RWPE2 (cell line): ENCODE measurements at places on chromosomes 6 and 20.
A peak's percentile ranks its signal among the peaks of the same experiment; 100 is the strongest.

DNA sequence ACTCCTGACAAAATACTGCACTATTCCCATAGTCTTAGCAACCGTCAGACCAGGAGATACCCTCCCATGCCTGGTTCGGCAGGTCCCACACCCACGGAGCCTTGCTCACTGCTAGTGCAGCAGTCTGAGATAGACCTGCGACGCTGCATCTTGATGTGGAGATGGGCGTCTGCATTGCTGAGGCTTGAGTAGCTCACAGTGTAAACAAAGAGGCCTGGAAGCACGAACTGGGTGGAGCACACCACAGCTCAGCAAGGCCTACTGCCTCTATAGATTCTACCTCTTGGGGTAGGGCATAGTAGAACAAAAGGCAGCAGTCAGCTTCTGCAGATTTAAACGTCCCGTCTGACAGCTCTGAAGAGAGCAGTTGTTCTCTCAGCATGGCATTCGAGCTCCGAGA lies 25.4 kb downstream of the TMEM244 start:
- no peak for DNase-seq

- DNase-seq, result no peak
Observed at GRCh38 chr20:41086402-41087324, 50.7 kb upstream of the PLCG1 start.

- DNase-seq, result no peak
Observed at GRCh38 chr20:18585134-18585533, 2.7 kb upstream of the DTD1 start.

DNA sequence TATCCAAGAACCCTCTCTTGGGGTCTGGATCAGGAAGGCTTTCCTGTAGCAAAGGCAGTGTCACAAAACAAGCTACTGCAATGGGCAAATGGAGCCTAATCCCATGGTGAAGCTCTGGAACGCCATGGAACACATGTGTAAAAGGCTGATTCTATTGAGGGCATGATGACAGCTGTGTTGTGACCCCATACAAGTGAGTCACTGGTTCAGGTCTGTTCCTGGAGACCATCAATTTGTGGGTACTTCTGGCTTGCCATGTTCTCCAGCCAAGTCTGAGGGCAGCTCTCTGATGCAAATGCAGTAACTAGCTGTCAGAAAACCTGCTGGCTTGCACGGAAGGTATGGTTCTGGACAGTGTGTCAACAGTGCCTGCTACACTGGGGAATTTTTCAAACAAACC lies 33.3 kb upstream of the ECHDC1 start:
- no peak for DNase-seq

DNA sequence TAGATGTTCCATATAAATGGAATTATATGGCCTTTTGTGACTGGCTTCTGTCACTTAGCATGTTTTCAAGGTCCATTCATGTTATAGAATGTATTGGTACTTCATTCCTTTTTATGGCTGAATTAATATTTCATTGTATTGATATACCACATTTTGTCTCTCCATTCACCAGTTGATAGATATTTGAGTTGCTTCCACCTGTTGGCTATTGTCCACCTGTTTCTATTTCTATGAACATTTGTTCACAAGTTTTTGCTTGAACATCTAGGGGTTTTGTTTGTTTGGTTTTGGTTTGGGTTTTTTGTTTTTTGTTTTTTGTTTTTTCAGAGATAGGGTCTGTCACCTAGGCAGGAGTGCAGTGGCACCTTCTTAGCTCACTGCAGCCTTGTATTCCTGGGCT lies 23.2 kb downstream of the WFDC3 start:
- no peak for DNase-seq

GRCh38 chr6:135866445-135867123 lies 15.1 kb downstream of the PDE7B start:
- DNase-seq, result no peak

DNA sequence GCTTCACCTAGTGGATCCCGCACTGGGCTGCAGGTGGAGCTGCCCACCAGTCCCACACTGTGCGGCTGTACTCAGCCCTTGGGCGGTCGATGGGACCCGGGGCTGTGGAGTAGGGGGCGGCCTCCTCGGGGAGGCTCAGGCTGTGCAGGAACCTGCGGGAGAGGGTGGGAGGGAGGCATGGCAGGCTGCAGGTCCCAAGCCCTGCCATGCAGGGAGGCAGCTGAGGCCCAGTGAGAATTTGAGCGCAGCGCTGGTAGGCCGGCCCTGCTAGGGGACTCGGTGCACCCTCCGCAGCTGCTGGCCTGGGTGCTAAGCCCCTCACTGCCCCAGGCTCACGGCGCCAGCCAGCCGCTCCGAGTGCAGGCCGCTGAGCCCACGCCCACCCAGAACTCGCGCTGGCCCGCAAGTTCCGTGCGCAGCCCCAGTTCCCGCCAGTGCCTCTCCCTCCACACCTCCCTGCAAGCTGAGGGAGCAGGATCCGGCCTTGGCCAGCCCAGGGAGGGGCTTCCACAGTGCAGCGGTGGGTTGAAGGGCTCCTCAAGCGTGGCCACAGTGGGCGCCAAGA lies 1407.6 kb downstream of the EPHA7 start:
- no peak for DNase-seq

GRCh38 chr20:57940868-57941522 lies 231.2 kb upstream of the PMEPA1 start:
- no peak for DNase-seq

DNA sequence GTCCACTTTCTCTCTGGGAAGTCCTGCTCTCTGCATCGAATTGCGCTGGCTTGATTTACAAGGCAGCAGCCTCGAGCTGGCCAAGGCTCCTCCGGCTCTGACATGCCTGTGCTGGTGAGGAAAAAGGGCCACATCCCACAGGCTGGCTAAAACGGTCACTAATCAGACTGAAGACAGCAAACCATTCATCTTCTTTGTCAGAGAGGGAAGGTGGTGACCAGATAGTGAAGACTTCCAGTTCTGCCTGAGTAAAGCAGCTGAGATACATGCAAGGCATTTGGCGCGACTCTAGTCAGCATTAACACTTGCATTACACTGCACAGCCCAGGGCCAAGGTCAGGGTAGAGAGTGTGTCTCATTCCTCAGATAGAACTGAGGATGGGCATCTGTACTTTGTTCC lies 203.2 kb upstream of the MAP3K7 start:
- DNase-seq, result no peak

GRCh38 chr6:149833651-149834050 lies 30.5 kb downstream of the LRP11 start:
- DNase-seq, result no peak

DNA sequence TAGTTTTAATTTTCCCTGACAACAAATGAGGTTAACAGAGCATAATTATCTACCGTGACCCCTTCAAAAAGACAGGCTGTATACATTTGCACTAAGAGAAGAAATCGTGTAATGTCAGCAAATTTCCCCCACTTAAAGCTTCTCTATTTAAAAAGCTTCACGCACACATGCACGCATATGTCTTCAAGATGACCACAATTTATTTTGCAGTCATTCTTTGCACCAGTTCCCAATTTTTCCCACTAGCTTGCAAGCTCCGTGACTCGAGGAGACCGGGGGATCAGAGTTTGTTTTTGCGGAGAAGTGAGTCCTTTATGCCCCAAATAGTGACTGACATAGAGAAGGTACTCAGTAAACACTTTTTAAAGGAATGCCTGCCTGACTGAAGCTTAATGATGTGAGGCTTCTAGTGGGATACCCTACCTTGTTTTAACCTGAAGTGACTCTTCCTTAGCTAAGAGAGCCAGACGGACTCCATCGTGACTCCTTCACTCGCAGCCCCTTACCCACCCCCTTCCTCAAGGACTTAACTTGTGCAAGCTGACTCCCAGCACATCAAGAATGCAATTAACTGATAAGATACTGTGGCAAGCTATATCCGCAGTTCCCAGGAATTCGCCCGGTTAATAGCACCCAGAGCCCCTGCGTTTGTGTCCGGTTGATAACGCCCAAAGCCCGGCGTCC lies 9.3 kb upstream of the NQO2 start:
- no peak for DNase-seq

GRCh38 chr6:46129291-46129628 lies 529 bp upstream of the ENPP4 start:
- no peak for DNase-seq

GRCh38 chr6:16759646-16760515 lies 1.4 kb downstream of the ATXN1 start:
- peak; percentile 82 for DNase-seq

- DNase-seq, result peak; percentile 99
Observed at GRCh38 chr20:38870733-38871559, 55.3 kb upstream of the FAM83D start.

GRCh38 chr20:31363295-31363694 lies 5.1 kb upstream of the DEFB118 start:
- no peak for DNase-seq

GRCh38 chr6:134152767-134153485 lies 100.5 kb upstream of the SLC2A12 start:
- DNase-seq, result no peak

DNA sequence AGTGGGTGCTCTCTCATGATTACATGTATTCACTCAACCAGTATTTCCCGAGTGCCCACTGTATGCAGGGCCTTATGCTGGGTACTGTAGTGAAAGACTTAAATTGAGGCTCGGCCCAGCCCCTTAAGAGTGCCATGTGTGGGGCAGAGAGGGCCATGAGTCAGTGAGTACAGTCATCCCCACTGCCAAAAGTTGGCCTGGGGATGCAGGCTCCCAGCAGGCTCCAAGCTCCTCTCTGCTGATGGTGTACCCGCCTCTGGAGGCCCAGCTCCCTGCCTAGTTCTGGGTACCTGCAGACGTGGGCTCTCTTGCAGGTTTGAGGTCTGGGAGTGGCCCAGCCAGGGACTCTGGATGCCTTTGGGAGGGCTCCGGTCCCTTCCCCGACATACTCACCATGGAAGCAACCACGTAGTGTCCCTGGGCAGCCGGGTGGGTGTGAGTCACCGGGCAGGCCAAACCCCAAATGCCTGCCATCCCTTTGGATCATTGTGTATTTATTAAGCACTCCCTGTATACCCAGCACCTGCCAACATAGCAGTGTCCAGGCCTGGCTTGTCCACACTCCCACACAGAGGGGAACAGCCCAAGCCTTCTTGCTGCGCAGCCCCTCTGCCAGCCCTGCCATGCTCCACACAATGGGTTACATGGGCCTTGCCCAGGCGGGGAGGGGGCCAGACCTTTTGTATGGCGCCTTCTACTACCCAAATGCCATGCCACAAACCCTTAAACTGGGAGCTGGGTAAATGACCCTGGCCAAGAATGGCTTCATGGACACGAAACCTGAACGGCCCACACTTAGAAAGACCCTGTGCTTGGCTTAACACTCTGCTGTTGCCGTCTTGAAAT lies 153.6 kb downstream of the VEGFA start:
- peak; percentile 40 for DNase-seq

DNA sequence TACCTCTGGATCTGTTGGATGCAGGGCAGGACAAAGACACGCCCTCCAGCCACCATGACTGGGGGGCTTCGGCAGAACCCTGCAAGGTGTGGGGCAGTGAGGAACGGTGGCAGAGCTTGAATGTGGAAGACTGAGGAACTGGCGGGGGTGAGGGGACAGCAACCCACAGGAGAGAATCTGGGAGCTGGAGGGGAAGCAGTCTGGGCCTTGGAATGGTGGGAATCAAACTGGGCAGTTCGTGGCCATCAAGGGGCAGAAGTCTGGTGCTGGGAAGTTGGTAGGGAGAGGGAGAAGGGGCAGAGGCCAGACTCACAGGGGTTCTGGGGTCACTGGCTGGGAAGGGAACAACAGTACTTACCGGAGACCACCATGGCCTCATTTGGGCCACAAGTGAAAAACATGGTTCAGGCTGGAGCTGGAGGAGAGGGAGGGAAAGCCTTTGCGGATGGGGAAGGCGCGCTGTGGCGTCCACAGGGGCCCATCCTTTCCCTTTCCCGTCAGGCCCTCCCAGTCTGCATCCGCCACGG lies 635 bp downstream of the FLOT1 start:
- no peak for DNase-seq

DNA sequence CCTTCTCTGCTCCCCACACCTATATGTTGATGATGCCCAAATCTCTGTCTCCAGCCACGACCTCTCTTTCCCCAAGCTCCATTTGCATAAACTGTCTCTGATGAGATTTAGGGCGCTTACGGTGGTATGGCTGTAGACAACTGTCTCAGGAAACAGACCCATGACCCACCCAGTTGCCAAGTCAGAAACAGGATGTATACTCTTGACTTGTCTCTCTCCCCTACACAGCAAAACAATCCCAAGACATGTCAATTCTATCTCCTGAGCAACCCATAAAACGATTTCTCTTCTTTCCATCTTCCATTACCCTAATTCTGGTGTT lies 13.9 kb downstream of the GNL1 start:
- no peak for DNase-seq

DNA sequence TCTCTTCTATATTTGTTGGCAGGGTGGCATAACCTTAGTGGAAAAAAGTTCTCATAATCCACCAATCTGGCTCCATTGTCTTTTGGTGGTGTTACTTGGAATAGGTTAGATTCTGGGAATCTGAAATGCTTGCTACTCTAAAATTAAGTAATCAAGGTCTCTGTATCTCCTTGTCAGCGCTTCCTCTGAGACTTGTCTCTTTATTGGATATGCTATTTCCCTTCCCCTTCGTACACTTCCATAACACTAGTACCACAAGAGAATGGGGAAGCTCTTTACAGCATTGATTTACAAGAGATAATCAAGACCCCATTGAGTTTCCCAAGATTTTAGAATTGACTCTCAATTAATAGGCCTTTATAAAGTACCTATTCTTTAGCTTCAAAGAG lies 280.2 kb downstream of the ADGB start:
- DNase-seq, result no peak

DNA sequence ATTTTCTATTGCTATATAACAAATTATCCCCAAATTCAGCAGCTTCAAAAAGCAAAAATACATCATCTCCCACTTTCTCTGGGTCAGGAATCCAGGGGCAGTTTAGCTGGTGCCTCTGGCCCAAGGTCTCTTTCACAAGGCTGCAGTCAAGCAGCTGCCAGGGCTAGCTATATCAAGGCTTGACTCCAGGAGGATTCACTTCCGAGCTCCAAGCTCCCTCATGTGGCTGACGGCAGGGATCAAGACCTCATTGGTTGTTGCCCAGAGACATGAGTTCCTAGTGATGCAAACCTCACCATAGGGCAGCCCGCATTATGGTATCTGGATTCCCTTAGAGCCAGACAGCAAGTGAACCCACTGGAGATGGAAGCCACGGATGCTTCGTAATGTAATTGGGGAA lies 1.3 kb upstream of the VNN1 start:
- no peak for DNase-seq

DNA sequence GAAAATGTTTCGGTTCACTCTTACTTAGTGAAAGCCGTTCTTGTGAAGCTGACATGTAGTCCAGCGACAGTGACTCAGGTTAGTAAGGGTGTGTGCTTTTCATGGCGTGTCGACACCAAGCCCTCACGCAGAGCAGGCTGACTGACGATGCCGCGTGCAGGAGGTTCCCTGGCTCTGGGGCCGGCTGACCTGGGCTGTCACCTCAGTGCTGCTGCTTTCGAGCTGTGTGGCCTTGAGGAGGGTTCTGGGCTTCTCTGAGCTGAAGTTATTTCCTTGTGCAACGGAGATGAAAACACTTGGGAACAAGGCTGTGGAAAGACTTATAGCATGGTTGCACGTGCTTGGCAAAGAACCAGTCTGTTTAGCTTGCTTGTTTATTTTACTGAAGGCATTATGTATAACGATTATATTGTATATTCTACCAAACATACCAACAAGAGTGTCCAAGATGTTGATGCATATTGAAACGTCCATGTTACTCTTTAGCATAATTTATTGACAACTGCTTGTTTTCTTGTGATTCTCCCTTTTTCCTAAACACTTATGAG lies 59.2 kb downstream of the PHACTR3 start:
- peak; percentile 77 for DNase-seq

GRCh38 chr20:1196634-1197033 lies 6.6 kb upstream of the C20orf202 start:
- DNase-seq, result no peak
